ENCODE measurements at places on chromosomes 16 and 17. TPM values are rescaled to one million over a fixed set of nuclear protein-coding genes. Genes with fewer than 3 reads are reported as not detected.

GRCh38 chr16:72891291-72892227, 156.4 kb downstream of the ZFHX3 start:
- DNase-seq: no peak

- DNase-seq: no peak
These were observed 243.0 kb upstream of the N4BP1 start for GRCh38 chr16:48852951-48853350.

- no peak for DNase-seq
These were observed 131.0 kb downstream of the CCDC144A start for GRCh38 chr17:16820979-16821543.

- no peak for DNase-seq
These were observed 1.9 kb upstream of the FGF11 start for GRCh38 chr17:7437369-7437863.

Gene FAM222B
- 39.5 TPM for total RNA-seq

Gene NPIPB5
- 216 TPM for total RNA-seq

Gene TNRC6A
- total RNA-seq: 39.3 TPM
